ENCODE measurements at places on chromosomes 2 and 18.

- DNase-seq, result no peak
These were observed 2.0 kb upstream of the OSR1 start for GRCh38 chr2:19360266-19360965.

- DNase-seq, result no peak
These were observed 7.2 kb downstream of the AGAP1 start for GRCh38 chr2:235500761-235501672.

DNA sequence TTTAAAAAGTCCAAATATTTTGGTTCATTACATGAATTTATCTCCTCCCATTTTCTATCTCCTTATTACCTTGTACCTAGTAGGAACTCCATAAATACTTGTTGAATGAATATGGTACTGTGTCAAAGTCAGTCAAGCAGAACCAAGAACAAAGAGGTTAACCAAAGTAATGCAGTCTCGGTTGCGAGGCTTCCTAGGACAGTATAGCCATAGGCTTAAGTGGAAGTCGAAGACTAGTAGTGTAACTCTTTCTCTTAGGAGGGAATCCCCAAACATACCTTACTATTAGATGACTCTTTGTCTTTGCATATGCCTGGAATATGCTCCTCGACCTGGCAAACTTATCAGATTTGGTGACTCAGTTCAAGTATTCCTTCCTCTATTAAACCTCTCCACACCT is 4.8 kb downstream of the LIPT1 start:
- no peak for DNase-seq

DNA sequence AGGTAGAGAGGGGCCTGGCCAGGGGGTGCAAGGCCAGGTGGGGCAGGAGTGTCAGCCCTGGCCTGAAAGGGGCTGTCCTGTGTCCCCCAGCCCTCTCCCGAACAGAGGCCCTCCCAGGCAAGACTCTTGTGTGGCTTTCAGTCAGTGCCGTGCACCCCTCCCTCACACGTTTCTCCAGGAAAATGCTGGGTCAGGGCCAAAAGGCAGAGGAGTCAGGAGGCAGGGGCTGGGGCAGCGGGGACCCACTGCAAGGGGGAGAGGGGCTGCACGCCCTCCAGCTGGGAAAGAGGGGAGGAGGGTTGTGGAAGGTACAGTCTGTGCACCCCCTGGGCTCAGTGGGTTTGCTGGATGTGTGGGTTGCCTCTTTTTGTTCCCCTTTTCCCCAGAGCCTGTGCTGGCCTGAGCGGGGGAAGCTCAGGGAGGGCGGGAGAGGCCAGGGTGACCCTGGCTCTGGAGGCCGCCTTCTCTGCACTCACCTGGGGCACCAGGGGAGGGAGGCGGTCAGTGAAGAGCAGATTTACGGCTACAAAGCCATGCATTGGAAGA is 4.1 kb downstream of the KCNF1 start:
- DNase-seq, result no peak

GRCh38 chr2:60957224-60957623 is 60.3 kb upstream of the PEX13 start:
- no peak for DNase-seq

DNA sequence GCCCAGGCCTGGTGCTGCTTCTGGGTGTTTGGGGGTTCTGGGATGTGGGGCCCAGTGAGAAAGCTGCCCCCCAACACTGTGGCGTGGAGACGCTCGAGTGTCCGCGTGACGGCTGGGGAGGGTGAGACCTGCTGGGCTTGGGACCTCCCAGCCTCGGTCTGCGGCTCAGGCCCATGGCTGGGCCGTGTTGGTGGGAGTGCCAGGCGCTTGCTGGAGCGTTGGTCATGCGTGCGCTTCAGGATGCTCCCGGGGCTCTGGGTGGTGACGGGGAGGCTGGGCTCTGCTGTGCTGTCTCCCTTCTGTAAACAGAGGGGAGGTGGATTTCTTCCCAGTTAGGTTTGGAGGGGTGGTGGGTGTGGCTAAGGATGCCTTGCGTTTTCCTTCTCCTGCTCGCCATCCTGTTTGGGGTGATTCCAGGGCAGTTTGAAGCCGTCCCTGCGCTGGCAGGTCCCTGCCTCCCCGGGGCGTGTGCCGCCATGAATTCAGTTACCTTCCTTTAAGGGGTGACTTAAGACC is 606 bp downstream of the GAL3ST2 start:
- DNase-seq, result no peak

GRCh38 chr2:17827316-17827715 is 11.1 kb downstream of the MSGN1 start:
- no peak for DNase-seq

- no peak for DNase-seq
These were observed 63.5 kb upstream of the CNTNAP5 start for GRCh38 chr2:123961576-123961975.

- no peak for DNase-seq
These were observed 30.7 kb upstream of the SLC35F6 start for GRCh38 chr2:26733413-26733812.

DNA sequence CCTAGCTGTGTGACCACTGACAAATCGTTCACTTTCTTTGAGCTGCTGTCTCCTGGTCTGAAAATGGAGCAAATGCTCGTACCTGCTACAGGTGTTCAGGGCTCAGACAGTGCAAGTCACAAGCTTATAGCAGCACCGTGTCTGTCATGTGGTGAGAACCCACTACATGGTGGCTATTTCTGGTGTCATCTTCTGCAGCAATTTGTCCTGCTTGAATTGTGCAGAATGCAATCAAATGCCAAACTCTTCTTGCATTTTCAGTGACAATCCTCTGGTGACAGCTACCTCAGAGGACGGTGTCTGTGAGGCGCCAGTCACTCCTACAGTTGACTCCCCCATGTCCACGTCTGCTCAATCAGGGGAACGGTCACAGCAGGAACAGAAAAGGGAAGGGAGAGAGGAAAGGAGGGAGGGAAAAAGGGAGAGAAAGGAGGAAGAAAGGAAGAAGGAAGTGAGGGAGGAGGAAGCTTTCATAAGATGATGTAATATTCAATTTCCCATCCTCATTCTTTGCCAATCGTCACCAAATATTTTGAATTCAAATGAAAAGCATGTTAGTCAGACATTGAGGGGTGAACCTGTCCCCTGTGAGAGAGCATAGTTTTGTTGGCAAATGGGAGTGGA is 122.2 kb downstream of the BCL2 start:
- DNase-seq, result no peak

DNA sequence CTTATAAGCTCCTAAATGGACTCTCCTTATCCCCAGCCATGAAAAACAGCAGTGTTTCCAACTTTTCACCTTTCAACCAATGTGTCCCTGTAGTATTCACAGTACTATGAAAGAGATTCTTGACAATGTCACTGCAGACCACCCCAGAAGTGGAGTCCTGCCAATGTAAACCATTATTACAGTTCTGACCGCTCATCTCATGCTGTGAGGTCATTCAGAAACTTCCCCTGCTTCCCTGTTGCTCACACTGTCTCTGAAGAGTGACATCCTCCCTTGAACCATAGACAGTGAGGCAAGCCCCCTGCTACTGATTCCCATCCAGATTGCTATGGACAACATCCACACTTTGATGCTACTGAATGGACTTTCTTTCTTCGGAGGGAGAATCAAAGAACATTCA is 1523.7 kb upstream of the ACVR2A start:
- no peak for DNase-seq

- no peak for DNase-seq
These were observed 12.4 kb downstream of the KIF5C start for GRCh38 chr2:148887350-148888002.
